ENCODE measurements at places on chromosomes 2 and 18.

DNA sequence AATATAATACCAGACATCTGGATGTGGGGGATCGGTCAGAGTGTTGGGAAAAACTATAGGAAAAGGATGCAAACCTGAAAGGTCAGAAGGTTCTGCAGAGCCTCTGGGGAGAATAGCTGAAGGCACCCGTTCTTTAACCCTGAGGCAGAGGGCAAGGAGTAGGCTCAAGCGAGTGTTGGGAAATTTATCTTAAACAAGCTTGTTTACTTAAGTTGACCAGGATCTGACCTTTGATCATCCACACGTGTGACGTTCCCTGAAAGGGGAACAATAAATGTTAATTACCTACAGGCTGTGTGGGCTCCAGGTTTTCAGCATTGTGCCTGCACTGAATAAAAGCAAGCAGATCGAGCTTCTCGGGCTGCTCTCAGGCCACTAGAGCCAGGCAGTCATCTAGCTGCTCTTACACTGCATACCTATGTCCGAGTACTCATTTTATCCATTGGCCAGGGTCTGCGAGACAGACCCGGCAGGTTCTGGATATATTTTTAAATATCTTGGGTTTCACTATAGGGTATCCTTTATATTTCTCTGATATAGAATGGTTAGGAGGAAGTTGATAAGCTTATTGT, 400.6 kb upstream of the CHST9 start:
- no peak for DNase-seq

DNA sequence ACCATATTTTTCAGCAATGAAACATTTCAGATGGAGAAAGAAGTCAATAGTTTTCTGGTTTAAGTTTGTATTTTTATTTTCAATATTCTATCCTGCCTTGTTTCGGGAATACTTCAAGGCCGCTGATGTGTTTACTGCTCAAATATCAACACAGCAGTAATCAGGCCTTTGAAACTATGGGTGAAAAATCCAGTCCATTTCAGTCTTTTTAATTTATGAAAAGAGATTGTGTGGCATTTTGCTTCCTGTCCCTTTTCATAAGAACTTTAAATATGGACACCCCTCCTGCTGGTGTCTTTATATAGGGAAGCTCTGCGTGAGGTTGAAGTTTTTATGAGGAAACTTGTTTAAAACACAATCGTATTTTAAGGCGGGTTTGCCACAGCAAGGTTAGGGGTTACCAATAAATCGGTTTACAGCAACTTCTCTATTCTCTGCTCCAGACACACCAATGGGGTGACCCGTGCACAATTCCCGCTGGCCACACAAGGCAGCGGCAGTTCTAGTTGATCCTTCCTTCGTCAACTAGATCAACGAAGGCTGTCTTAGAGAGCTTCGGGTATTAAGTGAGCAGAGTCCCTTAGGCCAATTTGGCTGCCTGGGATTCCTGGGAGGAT, 1.2 kb upstream of the TANC1 start:
- no peak for DNase-seq

- DNase-seq = peak; percentile 82
Observed at GRCh38 chr2:229431327-229431954, 160.4 kb upstream of the PID1 start.

- DNase-seq = no peak
Observed at GRCh38 chr2:44747794-44748193, 193.7 kb upstream of the SIX3 start.

DNA sequence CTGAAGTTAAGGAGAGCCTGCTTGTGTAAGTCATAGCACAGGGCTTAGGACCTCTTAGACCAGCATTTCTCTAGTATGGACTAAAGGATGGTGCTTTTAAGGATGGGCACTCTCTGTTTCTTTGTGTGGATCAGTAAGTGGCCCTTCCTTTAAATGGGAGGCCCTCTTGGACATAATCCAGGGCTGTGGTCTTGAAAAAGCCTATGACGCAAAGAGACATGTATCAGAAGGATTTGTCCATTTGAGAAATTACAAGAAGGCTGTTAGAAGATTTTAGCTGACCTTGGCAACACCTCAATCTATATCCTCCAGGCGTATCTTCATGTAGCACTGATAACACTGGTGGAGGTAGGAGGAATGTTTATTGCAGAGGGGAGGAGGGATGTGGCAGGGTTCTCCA, 79.2 kb downstream of the PRPF40A start:
- no peak for DNase-seq
